Colonic mucosa (tissue), 4 donors: ENCODE measurements at places on chromosomes 7 and 10. TPM values are rescaled to one million over a fixed set of nuclear protein-coding genes. Genes with fewer than 3 reads are reported as not detected.

The WNT16 gene
- total RNA-seq = 0.11 TPM

GRCh38 chr10:132199854-132200311 is 13.1 kb downstream of the DPYSL4 start:
- no peak for DNase-seq

GRCh38 chr7:157621131-157621681 is 284.4 kb downstream of the DNAJB6 start:
- DNase-seq = no peak

The RTKN2 gene
- total RNA-seq = 7.4 TPM

GRCh38 chr7:78018641-78019446 is 220.3 kb downstream of the PHTF2 start:
- DNase-seq = peak; percentile 59

- DNase-seq = peak; percentile 44
Measured at GRCh38 chr7:17680026-17680425, 260.3 kb downstream of the SNX13 start.

GRCh38 chr10:71072131-71072822 is 140.1 kb upstream of the UNC5B start:
- DNase-seq = no peak

The CALN1 gene
- 0.37 TPM for total RNA-seq

- no peak for DNase-seq
Measured at GRCh38 chr7:149824301-149824741, 13.9 kb upstream of the ZNF862 start.

- no peak for DNase-seq
Measured at GRCh38 chr10:4623200-4623599, 202.8 kb upstream of the AKR1E2 start.

- no peak for DNase-seq
Measured at GRCh38 chr7:6250364-6250833, 22.0 kb downstream of the CYTH3 start.

- DNase-seq = peak; percentile 81
Measured at GRCh38 chr7:100584683-100585510, 1.0 kb downstream of the LRCH4 start.

DNA sequence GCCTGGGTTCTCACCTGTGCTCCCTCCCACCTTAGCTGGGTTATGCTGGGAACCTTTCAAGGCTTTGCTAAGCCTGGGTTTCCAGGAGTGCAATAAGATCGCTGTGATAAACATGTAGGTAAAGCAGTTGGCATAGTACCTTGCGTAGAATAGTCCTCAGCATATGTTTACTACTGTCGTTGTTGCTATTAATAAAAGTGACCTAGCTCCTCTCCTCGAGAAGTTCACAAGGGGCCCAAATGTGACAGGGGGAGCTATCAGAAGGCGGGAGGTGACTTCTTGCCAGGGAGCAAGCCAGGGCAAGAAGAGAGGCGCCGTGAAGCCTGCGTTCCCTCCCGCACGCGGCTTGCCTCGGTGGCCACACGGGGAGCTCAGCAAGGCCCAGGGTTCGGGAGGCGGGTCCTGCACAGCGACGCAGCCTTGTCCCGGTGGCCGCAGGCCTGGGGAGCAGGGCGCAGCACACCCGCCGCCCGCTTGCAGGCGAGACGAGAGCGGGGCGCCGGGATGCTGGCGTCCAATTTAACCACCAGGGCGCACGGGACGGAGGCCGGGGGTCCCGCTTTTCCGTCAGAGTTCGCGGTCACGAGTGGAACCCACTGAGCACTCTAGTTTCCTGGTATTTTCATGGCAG is 106.2 kb downstream of the SNX10 start:
- peak; percentile 59 for DNase-seq

GRCh38 chr10:85458324-85458723 is 908.3 kb downstream of the GRID1 start:
- no peak for DNase-seq

The CCDC146 gene
- 3.6 TPM for total RNA-seq

- no peak for DNase-seq
Measured at GRCh38 chr7:2956526-2957368, 86.9 kb downstream of the CARD11 start.

The EDRF1 gene
- total RNA-seq = 16.4 TPM

DNA sequence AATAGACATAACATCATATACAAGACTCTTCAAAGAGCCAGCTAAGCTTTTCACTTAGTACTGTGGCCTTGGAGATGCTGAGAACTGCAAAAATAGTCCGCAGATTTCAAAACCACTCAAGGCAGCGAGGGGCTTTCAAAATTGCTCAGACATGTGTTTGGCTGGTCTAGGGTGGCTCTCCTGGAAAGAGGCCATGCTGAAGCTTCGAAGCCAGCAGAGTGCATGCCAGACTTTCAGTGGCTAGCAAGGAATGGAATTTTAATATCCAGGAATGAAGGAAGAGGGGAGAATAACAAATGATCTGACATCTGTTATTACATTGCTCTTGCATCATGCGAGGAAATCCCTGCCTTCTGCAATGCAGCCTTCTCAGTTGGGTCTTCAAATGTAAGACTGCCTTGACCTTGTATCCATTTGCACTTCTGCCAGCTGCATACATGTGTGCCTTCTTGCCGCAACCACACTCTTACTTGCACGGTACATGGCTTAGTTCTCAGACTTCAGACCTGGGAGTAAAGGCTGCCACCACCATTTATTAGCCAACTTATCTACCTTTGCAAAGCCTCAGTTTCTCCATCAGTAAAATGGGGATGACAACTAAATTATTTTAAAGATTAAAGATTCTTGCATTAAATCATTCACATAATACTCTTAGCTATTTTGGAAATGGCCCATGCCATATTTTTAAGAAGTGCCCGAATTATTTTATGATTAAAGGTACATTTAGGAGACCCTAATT is 55.9 kb downstream of the ITIH5 start:
- peak; percentile 27 for DNase-seq

DNA sequence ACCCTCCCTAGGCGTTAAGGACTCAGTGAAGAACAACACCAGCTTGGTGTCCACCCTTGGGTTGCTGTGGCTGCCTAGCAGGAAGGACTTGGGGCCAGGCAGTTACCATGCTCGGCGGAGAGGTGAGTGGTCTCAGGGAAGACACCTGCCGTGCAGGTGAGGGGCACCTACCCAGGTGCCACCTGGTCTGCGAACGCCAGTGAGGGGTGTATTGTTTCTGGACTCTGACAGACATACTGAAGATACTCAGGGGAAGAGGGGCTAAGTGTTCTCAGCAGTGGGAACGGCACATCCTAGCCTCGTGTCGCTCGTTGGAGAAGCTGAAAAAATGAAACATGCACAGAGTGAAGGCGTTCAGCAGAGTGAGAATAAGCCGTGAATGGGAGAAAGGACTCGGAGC is 22.6 kb downstream of the DOCK1 start:
- no peak for DNase-seq

DNA sequence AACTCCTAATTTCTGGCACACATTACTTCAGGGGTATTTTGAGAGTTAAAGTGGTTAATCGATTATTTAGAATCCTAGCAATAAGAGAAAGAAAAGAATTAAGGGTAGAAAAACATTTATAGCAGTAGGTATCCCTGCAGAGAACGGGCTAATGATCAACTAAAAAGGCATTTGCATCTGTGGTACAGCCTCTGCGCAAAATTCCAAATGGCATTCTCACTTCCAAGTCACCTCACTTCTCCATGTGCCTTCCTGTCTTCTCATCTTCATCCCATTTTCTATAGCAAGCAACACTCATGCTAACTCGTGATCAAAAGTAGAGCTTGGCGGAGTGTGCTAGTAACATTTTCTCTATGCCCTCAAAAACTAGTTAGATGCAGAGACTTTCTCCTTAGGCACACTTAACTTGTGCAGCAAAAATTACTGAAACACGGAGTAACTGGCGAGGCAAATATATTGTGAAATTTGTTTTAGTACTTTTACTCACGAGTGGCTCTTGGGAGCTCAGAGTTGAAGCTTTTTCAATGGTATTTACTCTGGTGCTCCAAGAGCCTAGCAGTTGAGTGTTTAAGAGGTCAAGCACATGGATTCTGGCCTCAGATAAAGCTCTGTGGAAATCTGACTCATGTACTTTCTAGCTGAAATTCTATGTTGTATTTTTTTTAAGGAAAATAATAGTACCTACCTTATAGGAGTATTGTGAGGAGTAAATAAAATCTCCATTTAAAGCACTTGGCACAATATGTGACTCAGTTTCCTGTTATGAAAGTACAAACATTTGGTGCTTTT is 65.1 kb downstream of the MET start:
- no peak for DNase-seq

DNA sequence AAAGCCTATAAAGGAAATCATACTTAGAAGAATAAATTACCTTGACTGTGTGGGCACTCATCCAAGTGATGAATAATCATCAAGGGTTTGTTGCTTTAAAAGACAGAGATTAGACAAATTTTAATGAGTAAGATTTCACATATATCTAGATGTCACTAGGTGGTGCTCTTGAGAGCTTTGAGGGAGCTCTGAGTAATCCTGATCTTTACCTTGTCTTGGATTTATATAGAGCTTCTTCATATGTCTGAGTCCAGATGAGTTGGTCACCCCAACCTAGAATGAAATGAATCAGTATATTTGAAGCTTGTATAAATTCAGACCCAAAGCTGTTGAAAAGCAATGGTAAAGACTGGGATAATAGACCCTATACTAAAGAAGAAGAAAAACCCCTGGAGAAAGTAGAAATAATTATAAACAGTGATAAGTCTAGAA is 3.7 kb downstream of the AGR2 start:
- DNase-seq = no peak

DNA sequence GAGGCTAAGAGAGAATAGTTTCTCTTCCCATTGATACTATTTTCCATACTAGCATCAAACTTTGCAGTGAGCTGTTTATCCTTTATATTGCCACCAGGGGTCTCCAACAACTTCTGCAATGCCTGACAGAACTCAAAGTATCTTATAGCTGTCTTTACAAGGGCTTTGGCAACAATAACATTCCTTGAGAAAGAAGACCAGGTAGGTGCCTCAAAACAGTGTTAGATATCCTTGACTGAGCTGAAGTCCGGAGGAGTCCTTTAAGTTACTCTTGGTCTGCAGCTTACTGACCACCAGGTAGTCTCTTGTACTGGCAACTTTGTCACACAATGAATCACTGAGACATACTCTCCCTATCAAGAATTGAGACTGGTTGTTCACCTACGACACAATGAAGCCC is 30.0 kb upstream of the TES start:
- DNase-seq = no peak

DNA sequence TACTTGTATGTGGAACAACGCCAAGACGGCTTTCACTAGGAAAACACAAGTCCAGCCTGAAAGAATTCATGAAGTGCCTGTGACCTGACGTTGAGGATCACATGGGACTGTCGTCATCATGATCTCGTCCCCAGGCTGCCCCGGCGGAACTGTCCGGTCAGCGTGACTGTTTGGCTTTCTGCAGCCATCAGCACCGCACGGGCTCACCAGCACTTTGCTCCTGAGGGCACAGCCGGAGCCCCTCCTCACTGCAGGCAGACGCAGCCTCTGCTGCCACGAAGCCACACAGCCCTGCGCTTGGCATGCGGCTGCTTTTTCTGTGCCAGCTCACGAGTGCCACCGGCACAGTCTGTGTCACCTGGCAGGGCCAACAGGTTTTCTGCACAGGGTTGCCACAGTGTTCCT is 9.4 kb upstream of the GET4 start:
- DNase-seq = peak; percentile 48

The OPALIN gene
- not detected for total RNA-seq

The MYO1G gene
- total RNA-seq = 3.6 TPM

DNA sequence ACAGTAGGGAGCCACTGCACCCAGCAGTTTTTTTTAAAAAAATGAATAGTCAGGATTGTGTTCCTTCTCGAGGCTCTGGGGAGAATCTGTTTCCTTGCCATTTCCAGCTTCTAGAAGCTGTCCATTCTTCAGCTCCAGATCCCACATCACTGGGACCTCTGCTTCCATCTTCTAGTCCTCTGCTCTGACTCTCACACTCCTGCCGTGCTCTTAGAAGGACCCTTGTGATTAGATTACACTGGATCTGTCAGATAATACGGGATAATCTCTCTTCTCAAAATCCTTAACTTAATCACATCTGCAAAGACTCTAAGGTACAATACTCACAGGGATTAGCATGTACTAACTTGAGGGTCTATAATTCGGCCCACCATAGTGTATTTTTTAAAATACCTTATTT is 158.9 kb upstream of the SP4 start:
- DNase-seq = no peak
